Kidney (tissue), 22 donors: ENCODE measurements at places on chromosomes 3 and 15. TPM values are rescaled to one million over a fixed set of nuclear protein-coding genes. Genes with fewer than 3 reads are reported as not detected.

DNA sequence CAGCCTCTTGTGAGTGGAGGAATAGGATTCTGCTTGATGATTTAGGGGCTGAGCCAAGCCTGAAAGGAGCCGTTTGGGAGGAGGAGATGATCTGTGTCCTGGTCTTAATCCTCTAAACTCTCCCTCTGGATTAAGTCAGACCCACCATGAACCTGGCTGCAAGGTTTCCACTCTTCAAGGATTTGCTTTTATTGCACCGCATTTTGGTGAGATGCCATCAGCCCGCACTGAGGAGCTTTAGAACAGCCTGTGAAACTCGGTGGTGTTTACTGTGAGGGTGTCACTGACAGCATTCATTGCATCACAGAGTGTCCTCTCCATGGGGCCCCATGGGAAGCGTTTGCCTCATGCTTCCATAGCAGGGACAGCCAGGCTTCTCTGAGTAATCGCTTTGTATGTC is 59.2 kb downstream of the EPHB1 start:
- no peak for DNase-seq

DNA sequence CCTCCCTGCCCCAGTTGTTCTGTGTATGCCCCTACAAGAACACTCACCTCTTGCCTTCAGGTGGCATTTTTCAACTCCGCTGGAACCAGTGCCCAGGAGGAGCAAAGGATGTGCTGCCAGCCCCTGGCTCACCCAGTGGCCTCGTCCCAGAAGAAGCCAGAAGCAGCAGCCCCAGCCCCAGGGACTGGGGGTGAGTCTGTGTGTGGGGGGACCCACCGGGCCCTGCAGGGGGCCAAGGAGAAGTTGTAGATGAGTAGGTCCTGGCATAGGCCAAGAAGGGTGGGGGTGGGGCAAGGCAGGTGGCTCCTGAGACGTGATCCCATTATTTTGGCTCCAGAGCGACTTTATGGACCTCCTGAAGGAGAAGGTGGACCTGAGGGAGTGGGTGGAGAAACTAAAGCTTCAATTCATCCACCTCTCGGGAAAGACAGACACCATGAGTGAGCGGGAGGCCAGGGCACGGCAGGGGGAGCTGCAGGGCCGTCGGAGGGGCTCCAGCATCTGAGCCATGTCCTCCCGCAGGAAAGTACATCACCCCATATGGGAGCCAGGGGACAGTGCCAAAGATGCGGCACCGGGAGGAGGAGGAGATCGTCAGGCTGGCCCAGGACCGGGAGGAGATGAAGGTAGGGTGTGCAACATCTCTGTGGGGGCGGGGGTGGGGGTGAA is 29.3 kb downstream of the NGRN start:
- DNase-seq, result no peak

GRCh38 chr3:177646749-177647148 is 449.5 kb upstream of the TBL1XR1 start:
- DNase-seq, result no peak

GRCh38 chr3:172179680-172180399 is 140.5 kb downstream of the FNDC3B start:
- DNase-seq, result no peak

- no peak for DNase-seq
Observed at GRCh38 chr3:46998852-46999515, 19.5 kb downstream of the NBEAL2 start.

- DNase-seq, result no peak
Observed at GRCh38 chr3:71050166-71050537, 533.4 kb downstream of the FOXP1 start.

Gene PCSK6
- 7.3 TPM for total RNA-seq

Gene TEX9
- total RNA-seq, result 35.2 TPM
